ENCODE measurements at places on chromosomes 6 and 20.

GRCh38 chr20:34268851-34269636 is 27.8 kb downstream of the ASIP start:
- no peak for DNase-seq

- DNase-seq = no peak
Observed at GRCh38 chr20:44800391-44801046, 9.8 kb downstream of the RIMS4 start.

GRCh38 chr6:135630789-135631376 is 133.3 kb upstream of the AHI1 start:
- no peak for DNase-seq

DNA sequence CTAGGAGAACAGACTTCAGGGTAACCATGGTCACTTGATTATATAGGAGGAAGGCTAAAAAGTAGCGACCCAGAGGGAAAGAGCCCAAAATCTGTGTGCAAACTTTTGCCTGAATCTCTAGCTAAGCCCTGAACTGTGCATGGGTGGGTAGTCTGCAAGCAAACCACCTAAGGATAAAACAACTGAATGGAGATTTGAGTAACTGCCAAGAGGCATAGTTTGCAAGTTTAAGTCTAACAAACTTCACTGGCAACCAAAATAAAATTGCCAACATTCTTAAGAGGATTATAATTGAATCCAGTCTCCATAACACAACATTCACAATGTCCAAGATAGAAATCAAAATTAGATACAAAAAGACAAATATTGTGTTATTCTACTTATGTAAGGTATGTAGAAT is 192.0 kb upstream of the PLN start:
- no peak for DNase-seq

- no peak for DNase-seq
Observed at GRCh38 chr6:71079677-71080076, 122.8 kb upstream of the B3GAT2 start.

Measured in epithelial cell of prostate (primary cell).